ENCODE measurements at places on chromosomes 5 and 9. TPM values are rescaled to one million over a fixed set of nuclear protein-coding genes. Genes with fewer than 3 reads are reported as not detected.
A peak's percentile ranks its signal among the peaks of the same experiment; 100 is the strongest.

The FBXW2 gene
- 59.2 TPM for total RNA-seq

- DNase-seq: no peak
These were observed 169.9 kb downstream of the TTC39B start for GRCh38 chr9:15137089-15137488.

- peak; percentile 63 for DNase-seq
These were observed 249.6 kb downstream of the PBX3 start for GRCh38 chr9:125996791-125997190.

DNA sequence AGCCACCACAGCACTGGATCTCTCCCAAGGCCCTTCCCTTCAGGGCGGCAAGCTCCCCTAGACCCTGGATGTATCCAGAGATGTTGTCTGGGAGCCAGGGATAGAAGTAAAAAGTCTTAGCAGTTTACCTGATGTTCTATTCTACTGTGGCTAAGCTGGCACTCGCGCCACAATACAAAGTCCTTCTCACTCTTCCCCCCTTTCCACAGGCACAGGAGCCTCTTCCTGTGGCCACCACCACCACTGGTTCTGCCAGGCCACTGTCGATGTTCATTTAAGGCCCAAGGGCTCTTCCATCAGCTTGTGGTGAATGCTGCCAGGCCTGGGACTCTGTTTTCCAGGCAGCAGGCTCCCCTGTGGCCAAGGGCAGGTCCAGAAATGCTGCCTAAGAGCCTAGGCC, 33.7 kb downstream of the MEGF9 start:
- DNase-seq: no peak

- DNase-seq: no peak
These were observed 122.9 kb downstream of the CDC42SE2 start for GRCh38 chr5:131386779-131387178.
